ENCODE measurements at places on chromosomes 1 and 21.

DNA sequence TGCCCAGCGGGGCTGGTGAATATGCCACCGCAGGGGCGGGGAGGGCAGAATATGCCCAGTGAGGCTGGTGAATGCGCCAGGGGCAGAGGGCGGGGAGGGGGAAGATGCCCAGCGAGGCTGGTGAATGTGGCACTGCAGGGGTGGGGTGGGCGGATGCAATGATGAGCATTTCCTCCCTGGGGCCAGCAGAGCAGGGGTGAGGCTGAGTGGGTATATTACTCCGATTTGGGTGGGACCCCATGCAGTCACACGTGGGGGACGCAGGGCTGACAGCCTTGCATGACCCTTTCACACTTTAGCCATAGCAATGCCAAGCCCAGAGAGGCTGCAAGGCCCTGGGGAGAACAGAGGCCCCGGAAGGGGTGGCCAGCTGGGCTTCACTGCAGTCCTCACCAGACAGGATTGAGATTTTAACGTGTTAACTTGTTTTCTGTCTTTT, 9.3 kb upstream of the SLX9 start:
- DNase-seq: no peak

- DNase-seq: peak; percentile 94
These were observed at the start of gene ERI3 for GRCh38 chr1:44354840-44355581. ERI3 (minus strand) TSS chr1:44355257; CDS start chr1:44355026, 231 bp downstream.

DNA sequence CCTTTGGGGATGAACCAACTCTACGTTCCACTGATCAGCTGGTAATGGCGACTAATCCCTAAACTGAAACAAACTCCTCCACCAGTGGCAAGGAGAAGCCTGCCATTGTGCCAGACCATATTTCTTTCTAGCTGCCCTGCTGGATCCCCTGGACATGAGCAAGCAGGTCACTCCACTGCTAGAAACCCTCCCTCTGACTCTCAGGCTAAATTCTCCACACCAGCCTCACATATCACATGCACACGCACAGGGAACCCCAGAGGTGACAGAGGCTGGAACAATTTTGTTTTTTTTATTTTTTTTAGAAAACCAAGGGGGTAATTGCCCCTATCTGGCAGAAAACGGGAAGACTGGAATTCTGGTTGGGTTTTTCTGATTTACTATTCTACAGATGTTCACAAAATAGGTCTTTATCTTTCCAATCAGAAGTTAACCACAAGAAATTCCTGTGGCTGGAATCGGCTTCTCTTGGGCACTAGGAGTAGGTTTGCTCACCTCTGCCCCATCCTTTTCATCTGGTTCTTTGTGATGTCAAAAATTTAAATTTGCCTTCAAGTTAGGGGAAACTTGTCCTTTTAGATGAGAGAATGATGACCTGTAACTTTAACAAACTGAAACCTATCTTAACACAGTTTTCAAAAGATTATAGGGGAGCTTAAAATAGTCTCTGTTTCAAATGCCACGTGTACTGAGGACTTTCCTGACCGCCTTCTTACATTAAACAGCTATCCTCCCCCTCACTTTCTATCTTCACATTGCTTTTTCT, 258.1 kb downstream of the SDCCAG8 start:
- DNase-seq: no peak

- no peak for DNase-seq
These were observed 14.8 kb upstream of the SERINC2 start for GRCh38 chr1:31398246-31398645.

DNA sequence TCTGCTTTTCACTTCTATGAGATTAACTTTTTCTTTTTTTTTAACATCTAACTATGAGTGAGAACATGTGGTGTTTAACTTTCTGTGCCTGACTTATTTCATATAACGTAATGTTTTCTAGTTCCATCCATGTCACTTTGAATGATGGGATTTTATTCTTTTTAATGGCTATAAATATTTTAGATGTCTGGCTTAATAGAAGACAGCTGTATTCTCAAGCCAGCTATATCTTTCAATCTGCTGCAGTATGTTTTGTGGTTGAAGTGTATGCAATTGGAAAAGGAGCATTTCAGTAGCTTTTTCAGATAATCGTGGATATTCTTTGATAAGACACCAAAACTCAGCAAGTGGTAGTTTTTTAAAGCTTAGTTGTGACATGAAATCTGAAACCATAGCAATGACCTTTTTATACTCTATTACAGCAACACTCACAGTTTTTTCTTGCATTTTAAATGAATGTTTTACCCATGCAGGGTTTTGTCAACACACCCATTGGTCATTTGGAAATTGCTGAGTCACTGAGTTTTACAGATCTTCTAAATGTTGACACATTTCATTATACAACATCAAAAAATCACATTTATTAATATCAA, 5.7 kb upstream of the SVBP start:
- no peak for DNase-seq

- no peak for DNase-seq
These were observed 41.4 kb downstream of the MTARC1 start for GRCh38 chr1:220828179-220828490.

DNA sequence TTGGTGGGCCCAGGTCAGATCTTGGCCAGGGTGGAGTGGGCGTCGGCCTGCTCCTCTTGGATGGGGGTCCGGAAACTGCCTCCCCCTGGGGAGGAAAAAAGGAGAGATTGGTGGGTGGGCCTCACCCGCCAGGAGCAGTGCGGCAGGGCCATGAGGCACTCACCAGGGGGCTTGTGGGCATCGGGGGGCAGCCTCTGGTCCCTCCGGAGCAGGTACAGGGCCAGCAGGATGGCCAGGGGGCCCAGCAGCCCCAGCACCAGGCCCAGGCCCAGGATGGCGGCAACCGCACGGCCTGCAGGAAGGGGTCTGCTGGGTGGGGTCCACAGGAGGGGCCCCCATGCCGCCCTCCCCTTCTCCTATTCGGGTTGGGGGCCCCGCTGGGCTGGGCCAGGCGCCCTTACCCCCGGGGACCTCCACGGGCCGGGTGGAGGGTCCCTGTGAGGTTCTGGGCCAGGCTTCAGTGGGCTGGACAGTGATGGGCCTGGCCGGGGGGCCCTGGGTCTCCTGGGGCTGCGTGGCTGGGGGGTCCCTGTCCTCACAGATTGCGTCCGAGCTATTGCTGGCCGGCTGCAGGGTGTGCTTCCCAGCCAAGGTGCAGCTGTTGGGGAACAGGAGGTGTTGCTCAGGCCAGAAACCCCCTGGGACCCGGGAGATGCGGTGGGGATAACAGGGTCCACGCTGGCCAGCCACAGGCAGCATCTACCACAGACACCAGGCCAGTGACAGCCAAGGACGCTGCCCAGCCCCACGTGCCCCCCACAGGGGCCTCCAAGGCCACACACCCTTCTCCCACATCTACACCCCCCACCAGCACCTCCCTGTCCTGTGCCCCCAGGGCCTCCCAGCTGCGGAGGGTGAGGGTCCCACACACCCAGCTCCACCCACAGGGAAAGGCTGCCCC, 2.2 kb downstream of the TNFRSF4 start:
- DNase-seq: peak; percentile 1

DNA sequence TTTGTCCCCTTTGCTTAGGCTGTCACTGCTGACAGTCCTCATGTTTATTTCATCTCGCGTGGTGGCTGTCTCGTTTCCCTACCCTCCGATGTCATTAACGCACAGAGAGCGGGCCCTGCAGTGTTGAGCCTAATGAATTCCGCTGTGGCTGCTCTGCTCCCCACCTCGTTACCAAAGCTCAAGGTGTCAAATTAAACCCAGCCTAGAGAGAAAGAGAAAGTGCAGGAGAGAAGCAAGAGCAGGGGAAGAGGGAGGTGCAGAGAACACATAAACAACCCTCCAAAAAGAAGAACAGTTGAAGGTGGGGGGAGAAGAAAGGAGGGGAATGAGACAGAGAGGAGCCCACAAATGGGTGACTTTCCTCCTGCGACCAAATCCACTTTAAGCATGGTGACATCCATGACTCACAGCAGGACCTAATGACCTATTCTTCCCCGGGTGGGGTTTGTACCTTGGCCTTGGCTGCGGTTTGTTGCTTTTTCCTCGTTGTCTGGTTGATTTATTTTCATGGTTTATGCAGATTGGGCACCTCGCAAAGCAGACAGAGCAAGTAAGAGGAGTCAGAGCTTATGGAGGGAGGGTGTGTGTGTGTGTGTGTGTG, 92.5 kb downstream of the PBX1 start:
- DNase-seq: no peak

DNA sequence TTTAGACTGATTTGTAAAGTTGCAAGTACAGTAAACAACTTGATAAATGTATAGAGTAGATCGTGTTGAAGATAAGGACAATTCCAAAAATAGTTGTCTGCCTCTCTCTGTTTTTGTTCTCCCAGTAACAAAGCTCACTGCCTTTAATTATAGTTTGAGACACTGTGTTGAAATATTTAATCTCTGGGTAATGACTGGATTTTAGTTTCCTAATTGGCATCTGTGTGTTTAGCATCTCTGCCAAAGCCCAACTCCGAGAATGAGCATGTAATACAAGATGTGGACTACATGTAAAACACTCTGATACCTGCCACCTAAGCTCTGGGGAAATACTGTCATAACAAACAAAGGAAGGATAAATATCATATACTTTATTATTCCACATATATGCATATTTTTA, 27.7 kb upstream of the SDE2 start:
- DNase-seq: no peak

- no peak for DNase-seq
These were observed 16.0 kb downstream of the ANGPTL3 start for GRCh38 chr1:62613325-62613727.

DNA sequence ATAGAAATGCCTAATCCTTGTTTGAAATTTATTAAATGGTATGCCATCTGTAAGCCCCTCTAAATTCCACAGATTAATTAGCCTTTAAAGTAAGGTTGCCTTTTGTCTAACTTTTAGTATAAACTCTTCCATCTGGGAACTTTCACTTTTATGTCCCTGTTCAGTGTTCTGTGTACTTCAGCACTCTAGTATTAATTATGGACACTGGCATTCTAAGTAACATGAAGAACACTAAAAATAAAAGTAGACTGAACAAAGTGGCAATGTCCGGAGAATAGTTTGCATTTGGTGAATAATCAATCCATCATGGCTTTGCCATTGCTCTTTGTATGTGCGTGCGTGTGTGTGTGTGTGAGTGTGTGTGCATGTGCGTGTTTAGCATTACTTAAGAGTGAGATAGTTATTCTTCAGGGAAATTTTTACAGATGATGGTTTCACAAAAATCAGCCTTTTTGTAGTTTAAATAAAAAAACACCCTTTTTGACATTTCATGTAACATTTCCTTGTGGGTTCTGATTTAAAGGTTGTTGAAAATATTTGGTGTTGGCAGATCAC, 51.1 kb downstream of the ATF6 start:
- DNase-seq: no peak

GRCh38 chr1:156502894-156503697, 2.5 kb upstream of the MEF2D start:
- no peak for DNase-seq

DNA sequence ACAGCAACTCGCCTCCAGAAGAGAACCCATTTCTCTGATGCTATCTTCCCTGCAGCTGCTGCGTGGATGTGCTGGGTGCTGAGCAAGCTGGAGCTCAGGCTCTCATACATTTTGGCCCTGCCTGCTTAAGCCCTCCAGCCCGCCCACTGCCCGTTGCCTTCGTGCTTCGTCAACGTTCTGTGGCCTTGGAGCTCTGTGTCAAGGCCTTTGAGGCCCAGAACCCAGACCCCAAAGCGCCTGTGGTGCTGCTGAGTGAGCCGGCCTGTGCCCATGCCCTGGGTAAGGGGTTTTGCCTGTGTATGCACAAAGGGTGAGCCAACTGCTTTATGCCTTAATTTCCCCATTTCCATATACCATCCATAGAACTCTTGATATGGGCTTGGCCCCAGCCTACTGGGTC, 1.1 kb downstream of the DPH2 start:
- no peak for DNase-seq

DNA sequence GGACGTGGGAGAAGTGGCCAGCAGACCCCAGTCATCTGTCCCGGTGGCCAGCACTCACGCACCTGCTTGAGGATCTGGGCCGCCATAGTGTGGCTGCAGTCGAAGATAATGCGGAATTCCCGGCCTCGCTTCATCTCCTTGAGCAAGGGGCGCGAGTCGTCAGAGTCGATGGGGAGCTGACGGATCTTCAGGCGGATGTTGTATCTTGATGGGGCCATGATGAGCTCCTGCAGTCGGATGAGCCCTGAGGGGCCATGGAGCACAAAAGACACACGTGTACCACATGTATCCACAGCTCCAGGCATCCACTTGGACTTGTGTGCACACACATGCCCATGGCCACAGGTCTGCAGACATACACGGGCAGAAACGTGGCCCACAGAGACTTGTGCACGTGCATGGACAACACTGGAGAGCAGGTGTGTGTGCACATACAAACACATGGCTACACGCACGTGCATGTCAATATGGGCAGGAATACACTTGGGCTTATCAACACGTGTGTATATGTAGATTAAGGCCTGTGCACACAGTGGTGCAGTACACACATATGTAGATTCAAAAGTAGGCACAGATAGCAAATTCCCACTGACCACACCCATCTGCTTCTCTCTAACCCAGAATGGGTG, 162.1 kb downstream of the GRIK3 start:
- no peak for DNase-seq

DNA sequence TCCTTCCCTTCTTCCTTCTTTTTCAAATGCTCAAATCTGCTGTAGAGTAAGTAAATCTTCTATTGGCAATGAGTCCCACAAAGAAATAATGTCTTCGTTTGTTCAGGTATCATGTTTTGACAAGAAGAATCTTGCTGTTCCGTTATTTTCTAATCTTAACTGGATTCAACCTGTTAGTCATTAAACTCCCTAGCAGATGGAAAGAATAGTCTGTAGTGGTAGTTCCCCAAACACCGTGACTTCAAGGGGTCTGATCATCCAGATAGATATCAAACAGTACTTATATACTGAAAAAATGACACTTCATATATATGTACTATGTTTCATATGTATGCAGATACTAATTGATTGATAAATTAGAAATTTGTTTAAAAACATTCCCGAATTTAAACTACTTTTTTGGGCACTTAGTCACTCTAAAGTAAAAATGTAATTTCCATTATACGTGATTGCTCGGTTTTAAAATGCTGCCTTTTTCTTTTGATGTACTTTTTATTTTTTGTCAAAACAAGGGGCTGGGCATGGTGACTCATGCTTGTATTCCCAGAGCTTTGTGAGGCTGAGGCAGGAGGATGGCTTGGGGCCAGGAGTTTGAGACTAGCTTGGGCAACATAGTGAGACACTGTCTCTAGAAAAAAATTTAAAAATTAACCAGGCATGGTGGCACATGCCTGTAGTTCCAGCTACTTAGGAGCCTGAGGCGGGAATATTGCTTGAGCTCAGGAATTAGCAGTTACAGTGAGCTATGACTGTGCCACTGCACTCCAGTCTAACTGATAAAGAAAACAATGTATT, 335.7 kb upstream of the SNX7 start:
- DNase-seq: no peak

- DNase-seq: peak; percentile 9
These were observed 48.8 kb upstream of the RAP1A start for GRCh38 chr1:111570781-111571181.

GRCh38 chr1:60950224-60951063, 131.9 kb upstream of the NFIA start:
- DNase-seq: no peak

- DNase-seq: no peak
These were observed 12.9 kb upstream of the FNBP1L start for GRCh38 chr1:93434987-93435386.

Data from activated T-helper 9 cell treated with anti-CD3 and anti-CD28 coated beads, Interleukin-2, amount 50 U/mL, for 16 hours (primary cell).